ENCODE measurements at places on chromosomes 2 and 18.
A peak's percentile ranks its signal among the peaks of the same experiment; 100 is the strongest.

GRCh38 chr18:49561289-49562193, at the start of gene LIPG:
LIPG (plus strand) TSS chr18:49562057; CDS start chr18:49562309, 252 bp downstream.
- DNase-seq: peak; percentile 29

DNA sequence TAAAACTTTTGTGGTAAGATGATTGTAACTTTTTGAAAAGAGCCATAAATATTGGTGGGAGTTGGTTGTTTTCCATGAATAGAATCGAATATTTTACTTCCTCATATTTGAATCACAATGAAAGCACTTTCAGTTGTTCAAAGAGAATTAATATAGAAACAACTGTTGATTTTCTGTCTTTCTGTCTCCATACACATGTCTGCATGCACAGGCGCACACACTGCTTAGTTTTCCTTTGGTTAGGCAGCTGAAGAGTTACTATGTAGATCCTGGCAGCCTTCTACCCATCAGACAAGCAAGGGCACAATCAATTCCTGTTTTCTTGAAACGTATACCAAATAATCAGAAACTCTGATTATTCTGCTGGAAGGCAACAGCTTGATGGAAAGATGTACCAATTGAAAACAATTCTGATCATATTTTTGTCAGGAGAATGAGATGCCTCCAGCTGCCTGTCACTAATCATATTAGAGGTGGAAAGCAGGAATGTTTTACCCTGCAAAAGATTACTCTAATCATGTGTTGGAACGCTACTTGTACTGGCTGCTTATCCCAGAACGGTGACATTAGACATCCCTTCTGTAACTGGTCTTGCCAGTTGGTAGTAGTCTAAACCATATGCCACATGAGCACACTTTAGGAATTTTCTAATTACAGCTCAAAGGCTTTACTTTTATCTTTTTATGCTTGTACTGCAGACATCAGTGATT, 24.0 kb downstream of the SPATS2L start:
- DNase-seq: peak; percentile 45

- DNase-seq: no peak
These were observed 30.5 kb upstream of the TMEM131 start for GRCh38 chr2:98026292-98026691.

DNA sequence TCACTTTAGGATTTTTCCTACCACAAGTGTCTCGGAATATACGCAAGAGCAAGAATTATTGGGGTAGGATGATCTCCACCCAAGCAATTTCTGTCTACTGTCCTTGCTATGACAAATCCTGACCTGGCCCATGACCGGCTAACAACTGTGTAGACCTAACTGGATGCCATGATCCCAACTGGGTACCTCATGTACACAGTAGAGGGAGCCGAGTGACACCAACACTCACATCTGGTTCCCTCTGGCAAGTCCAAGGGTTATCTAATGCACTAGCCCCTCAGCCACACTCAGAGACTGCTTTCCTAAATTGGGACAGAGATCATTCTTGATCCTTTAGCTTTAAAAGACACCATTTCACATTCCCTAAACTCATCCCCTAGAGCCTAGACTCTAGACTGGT, 60.7 kb upstream of the ZNF532 start:
- DNase-seq: no peak

DNA sequence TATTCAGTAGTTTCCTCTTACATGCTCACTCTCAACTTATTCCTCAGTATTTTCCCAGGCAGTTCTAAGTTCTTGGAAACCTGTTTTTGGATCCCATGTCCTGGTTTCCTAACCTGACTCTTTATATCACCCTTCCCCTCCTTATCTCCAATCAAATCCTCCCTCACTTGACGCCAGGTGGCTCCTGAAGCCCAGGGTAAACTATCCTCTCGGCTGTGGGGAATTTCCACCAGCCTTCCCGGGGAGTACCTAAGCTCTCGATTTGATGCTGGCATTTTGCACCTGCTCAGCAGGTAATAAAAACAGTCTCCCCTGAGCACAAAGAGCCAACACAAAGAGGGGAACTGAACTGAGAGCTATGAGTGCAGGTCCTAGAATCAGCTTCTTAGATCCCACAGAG, 538.0 kb downstream of the SLC4A3 start:
- DNase-seq: no peak

DNA sequence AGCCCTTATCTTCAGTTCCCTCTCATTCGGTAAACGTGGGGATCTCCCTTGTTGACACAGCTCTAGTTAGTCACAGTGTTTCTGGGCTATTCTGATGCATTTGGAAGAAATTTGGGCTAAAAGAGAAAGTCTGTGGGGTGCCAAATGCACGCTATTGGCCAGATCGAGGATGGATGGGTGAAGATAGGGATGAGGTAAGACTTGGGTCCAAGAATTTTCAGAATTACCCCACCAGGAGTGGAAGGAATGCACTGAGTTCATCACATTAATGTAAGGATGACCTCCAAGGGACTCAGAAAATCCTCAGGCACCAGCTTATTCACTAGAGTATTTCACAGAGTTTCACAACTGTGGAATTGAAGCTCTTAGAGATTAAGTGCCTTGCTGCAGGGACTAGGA, 49.3 kb downstream of the NRP2 start:
- no peak for DNase-seq

GRCh38 chr2:160111951-160112798, 49.8 kb upstream of the PLA2R1 start:
- DNase-seq: no peak

- DNase-seq: no peak
These were observed 13.7 kb upstream of the OSR1 start for GRCh38 chr2:19371996-19372582.

DNA sequence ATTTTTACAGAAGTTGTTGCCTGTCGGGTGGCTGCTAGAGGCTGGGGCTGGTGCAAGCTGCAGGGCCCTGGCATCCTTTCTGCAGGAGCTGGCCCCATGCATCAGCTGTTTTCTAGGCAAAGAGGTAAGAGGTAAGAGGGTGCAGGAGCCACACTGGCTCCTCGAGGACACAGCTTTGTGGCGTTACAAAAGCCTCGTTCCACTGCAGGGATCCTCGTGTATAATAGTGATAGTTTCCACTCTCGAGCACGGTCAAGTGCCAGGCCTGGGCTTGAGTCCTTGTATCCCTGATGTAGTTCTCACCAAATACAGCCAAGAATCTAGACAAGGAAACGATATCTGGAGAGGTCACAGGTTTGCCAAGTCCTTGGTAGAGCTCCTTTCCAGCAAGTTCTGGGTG, 33.2 kb upstream of the FHOD3 start:
- no peak for DNase-seq

DNA sequence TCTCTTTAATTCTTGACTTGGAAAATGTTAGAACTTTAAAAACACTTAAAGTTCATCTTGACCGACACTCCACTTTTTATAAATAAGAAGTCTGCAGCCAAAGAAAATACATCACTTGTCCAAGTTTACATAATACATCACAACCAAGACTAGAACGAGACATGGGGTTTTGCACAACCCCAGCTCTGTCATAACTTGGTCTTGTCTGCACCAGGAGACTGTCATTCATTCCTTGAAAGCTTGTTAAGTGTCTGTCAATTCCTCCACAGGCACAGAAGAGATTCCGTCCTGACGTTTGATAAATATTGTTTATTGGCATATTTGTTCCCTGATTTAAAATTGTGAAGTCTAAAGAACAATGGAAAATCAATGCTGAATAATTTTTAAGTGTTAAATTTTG, 139.5 kb upstream of the SETBP1 start:
- DNase-seq: no peak

DNA sequence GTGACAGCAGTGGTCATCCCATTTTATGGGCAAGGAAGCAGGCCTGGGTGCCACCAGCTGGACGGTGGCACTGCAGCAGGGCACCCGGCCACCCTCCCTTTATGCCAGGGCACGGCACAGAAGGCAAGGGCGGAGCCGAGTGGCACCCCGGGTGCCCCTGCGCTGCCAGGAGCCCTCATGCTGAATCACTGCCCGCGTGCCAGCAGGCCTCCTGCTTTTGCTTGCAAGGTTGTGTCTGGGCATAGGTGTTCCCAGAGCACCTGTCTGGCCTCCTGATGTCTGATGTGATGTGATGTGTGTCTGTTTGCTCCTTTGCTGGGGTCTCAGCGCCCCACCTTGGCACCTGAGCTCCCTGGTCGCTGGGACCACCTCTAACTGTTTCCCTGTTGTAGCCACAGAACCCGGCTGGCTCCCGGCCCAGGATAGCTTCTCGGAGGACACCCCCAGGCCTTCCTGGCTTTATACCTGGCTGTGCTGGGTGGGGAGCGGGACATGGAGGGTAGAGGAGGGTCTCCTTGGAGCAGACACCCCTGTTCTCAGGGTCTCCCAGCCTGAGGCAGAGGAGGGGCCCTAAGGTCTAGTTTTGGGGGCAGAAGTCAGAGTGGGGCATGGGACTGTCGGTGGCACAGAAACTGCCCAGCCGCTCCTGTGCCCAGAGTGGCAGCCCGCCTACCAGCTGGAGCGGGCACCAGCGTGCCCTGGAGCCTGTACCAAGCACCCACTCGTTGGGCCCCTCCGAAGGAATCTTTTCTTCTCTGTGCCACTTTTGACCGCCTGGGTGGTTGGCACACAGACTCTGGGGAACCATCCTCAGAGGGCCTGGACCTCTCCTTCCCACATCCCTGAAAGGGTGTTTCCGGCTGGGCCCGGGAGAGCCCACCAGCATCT, 3.6 kb downstream of the GPC1 start:
- DNase-seq: peak; percentile 44

DNA sequence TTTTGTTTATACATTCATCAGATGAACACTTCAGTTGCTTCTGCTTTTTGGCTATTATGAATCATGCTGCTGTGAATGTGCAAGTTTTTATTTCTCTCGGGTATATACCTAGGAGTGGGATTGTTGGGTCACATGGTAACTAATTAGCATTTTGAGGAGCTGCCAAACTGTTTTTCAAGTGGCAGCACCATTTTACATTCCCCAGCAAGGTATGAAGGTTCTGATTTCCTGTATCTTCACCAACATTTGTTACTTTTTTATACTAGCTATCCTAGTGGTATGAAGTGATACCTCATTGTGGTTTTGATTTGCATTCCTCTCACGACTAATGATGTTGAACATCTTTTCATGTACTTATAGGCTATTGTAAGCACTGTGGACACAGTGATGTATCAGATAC, 53.9 kb downstream of the DYNC1I2 start:
- no peak for DNase-seq

DNA sequence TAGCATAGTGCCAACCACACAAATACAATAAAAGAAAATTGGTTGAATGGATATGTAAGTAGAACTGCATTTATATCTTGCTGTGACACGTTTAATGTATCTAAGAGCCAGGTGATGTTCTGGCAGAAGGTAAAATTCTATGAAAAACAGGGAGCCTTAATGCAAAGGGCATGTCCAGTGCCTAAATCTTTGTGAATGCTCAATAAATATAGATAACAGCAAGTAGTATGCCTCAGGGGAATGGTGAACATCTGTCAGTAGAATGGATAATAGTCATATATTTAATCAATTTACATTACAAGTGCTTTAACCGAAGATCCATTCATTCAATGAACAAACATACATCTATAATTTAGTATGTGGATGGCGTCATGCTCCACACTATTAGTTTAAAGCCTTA, 43.7 kb upstream of the NYAP2 start:
- no peak for DNase-seq

DNA sequence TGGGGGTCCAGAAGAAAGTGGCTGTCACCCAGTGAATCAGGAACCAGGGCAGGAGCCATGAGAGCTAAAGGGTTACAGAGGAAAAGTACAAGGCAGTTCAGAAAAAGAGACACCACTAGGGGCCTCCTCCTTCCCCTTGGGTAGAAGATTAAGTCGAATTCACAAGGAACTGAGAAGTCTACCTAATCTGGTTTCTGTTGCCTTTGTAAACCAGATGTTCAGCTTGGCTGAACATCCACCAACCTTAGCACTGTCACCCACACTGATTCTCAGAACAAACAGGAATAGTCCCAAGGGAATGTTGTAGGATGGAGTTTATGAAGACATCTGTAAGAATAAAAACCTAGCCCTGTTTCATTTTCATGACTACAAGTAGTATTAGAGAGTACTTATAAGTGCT, 90.4 kb upstream of the NOSTRIN start:
- DNase-seq: no peak

DNA sequence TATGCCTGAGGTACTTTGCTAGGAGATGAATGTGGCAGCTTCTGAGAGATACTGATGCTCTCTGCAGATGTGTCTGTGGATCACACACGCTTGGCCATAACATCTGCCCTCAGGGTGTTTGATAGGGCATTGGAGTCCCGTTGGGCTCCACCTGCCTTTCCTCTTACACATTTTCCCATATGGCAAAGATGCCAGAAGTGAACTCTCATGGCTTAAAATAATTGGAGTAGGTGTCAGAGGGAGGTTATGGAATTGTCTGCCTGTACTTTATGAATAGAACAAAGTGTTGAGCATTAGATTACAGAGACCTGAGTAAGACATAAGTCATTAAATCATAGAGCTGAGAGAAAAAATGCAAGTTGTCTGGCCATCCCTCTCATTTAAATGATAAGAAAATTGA, 75.3 kb upstream of the PNPT1 start:
- DNase-seq: no peak

DNA sequence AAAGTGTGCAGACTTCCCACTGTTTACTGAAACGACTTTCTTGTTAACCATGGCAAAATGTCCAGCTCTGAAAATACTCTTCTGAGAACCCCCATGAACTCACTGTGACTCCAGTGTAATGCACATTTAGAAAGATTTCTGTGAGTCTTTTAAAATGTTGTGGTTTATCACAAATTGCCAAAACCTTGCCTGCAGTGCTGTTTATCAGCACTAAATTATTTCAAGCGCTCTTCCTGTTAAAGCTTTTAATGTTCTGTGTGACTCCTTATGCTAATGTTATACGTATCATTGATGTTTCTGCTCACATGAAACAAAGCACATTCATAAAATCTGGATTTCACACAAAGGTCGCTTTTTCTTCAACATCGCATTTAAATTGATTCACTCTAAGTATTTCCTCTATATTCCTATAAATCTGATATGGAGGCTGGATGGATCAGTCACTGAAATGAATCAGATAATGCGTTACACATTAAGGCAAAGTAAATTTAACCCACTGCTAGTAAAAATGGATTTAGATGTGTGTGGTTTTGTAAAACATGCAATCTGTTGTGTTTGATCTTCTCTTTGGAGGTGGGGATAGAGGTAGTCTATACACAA, 521.2 kb downstream of the NYAP2 start:
- DNase-seq: no peak

- DNase-seq: no peak
These were observed 111.4 kb downstream of the ANTXR1 start for GRCh38 chr2:69124343-69124742.

DNA sequence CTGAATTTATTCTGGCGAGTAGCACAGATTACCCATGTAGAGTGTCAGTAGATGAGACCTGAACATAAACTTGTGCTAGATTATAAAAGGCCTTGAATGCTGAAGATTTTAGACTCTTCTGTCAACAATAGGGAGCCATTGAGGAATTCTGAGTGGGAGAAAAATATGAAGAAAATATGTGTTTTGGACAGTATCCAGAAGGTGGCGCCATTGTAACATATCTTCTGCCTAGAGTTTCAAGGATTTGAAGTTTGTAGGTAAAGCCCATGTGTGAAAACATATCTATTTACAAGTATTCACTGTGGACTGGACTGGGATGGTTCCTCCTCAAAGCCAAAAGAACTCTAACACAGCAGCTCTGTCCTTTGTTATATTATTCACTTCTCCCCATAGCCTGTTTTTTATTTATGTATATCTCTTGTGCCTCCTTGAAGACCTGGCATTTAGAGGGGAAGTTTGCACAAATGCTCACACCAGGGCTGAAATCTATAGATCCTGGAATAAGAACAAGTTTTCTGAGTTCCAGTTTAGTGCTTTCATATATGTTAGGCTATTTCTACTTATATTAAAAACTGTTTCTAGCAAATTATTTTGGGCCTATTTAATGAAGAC, 124.9 kb downstream of the RDH14 start:
- DNase-seq: peak; percentile 42

- no peak for DNase-seq
These were observed 317.8 kb upstream of the FANCL start for GRCh38 chr2:58558881-58559280.
